ENCODE measurements at places on chromosomes 12 and 14.
A peak's percentile ranks its signal among the peaks of the same experiment; 100 is the strongest.

DNA sequence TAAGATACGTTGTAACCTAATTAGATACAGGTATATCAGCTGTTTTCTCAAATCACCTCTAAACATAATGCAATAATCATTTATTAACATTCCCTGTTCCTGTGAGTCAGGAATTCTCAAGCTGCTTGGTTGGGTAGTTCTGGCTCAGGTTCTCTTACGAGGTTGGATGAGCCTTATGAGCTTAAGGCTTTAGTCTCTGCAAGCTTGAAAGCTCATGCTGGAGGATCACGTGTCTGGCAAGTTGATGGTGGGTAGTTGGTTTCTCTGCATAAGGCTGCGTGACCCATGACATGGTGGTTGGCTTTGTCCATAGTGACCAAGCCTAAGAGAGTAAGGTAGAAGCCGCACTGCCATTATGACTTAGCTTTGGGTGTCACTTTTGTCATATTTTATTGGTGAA, 62.0 kb downstream of the PLEKHA5 start:
- DNase-seq, result no peak

GRCh38 chr12:3071107-3071506, 6.1 kb upstream of the TSPAN9 start:
- peak; percentile 56 for DNase-seq

DNA sequence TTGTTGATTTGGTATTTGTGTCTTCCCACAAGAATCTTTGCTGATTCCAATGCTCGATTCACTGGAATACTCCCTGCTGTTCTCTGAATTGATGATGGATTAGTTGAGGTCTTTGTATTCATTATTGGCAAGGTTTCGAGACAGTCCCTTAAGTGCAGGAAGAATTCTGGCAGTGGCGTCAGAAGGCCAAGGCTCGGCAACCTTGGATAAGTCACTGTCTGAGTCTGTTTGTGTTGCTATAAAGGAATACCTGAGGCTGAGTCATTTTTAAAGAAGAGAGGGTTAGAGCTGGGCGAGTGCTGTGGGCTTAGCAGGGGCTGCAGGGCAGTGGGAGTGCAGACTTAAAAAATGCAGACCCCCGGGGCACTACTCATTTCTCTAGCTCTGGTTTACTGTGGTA, 56.9 kb downstream of the CHST11 start:
- no peak for DNase-seq

DNA sequence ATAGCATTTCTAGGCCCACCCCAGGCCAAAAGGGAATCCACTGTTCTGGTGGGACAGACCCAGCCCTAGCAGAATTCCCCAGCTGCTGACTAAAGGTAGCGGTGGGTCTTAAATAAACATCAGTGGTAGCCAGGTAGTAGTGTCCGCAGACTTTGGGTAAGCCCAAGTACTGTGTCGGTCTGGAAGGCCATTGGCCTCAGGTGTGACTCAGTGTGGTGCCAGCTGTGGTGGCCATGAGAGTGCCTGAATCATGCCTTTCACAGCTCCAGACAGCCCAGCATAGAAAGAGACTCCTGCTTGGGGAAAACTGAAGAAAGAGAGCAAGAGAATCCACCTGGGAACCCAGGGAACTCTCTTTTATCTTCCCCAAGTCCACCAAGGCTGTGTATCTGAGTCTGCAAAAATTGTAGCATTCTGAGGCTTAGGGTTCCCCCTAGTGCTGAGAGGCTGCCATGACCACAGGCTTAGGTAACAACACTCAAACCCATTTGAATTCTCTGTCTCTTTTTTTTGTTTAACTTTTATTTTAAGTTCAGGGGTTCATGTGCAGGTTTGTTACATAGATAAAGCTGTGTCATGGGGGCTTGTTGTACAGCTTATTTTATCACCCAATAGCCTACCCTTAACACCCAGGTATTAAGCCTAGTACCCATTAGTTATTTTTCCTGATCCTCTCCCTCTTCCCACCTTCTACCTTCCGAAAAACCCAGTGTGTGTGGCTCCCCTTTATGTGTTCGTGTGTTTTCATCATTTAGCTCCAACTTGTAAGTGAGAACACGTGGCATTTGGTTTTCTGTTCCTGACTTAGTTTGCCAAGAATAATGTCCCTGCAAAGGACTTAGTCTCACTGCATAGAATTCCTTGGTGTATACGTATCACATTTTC, 16.7 kb upstream of the CD163L1 start:
- no peak for DNase-seq

GRCh38 chr12:66697404-66697803, 18.5 kb upstream of the GRIP1 start:
- no peak for DNase-seq

- DNase-seq, result no peak
Measured at GRCh38 chr12:130461839-130462557, 124.3 kb downstream of the PIWIL1 start.

DNA sequence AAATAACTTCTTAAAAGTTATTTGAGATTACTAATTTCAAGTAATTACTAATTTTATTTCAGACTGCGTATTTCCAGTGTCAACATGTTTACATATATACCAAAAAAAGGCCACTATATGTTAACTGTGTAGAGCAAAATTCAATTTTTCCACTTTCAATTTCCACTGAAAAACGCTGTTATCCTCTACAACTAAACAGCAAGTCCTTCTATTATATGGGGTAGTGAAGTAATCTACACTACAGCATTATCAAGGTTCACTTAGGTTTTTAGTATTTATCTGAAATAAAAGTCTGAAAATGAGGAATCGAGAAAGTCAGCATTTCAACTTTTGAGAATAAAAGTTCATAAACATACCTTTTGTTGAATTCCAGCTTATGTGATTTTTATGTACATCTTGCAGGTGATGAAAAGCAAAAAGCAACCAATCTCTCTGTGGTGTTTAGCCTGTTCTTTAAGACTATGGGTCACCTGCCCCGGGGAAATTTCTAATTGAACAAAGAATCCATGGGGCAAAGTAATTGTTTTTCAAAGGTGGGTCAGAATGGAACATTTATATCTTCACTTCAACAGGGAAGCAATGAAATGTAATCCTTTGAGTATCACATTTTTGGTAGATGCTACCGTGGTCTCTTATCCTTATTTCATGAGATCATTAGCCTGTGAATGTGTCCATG, 3.3 kb downstream of the BTG1 start:
- no peak for DNase-seq

DNA sequence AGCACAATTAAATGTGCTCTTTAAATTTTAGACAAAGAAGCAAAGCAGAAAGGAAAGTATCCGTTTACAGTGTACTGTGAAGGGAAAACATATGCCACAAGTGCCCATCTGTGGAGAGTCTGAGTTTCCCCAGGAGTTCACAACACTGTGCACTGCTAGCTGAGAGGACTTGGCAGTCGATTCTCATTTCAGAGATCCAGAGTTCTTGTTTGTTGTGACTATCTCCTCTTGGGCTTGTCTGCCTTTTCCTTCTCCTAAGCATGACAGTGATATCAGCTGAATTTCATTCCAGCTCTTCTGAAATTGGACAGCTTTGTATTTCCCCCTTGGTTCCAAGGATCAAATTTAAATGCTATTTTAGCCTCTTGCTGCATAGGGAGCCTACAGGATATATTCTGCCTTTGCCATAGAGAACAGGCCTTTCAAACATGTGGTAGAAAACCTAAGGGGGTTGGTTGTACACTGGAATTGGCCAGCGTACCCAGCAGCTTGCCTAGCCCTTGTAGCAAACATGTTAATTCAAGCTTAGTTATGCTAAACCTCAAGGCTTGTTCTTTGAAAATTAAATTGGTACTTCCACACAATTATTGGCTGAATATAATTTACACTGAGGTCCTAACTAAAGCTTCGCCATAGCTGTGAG, 259.2 kb upstream of the NOVA1 start:
- no peak for DNase-seq

DNA sequence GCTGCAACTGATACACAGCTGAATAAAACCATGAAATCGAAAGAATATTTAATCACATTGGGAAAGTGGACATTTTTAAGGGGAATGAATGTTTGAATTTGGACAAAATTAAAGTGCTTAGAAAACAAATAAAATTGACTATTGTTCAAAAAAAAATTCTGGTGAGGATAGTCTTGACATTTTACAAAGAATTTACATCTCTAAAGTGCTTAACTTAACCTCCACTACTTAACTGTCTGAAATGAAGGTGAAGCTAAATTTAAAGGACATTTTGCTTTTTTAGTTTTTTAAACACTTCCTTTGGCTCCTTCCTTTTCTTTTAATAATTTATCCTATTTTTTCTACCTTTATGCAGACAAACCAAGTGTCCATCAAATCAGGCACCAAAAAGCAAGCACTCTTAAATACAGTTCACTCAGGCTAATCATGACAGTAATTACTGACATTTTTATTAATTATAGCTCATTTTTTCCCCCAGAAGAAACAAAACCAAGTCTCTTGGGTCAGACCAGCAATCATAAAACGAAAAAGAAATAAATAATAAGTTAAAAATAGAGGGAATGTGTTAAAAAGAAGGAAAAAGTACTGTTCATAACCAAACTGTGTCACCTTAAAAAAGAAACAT, 5.7 kb upstream of the CCND2 start:
- DNase-seq, result no peak

- DNase-seq, result no peak
Measured at GRCh38 chr12:71214511-71215285, 56.9 kb upstream of the TSPAN8 start.

Measured in gastrocnemius medialis (tissue), 4 donors.